Activated CD4-positive, alpha-beta T cell treated with anti-CD3 and anti-CD28 coated beads, Interleukin-2, amount 10 ng/mL, durations not matched to agents 7 days and 5 days (primary cell): ENCODE measurements at places on chromosomes 2 and 18.

- peaks cover 3% of the 10 kb centered on the region for H3K4me1 ChIP-seq
- H3K4me3 ChIP-seq: no peak overlapping the region
- DNase-seq: no peak
- no peaks in the 10 kb centered on the region for H3K36me3 ChIP-seq
These were observed 311.8 kb upstream of the STON1 start for GRCh38 chr2:48218169-48218568.

GRCh38 chr2:72933646-72934151 is 16.4 kb downstream of the EMX1 start:
- peaks cover 11% of the 10 kb centered on the region for H3K4me1 ChIP-seq
- peaks cover 7% of the 10 kb centered on the region for H3K27me3 ChIP-seq
- no peak overlapping the region for H3K4me3 ChIP-seq

GRCh38 chr2:195602687-195603086 is 54.3 kb upstream of the SLC39A10 start:
- H3K27ac ChIP-seq: no peak overlapping the region
- no peak for DNase-seq
- H3K27me3 ChIP-seq: no peaks in the 10 kb centered on the region
- H3K4me1 ChIP-seq: peaks cover 1% of the 10 kb centered on the region
- peaks cover 14% of the 10 kb centered on the region for H3K36me3 ChIP-seq

DNA sequence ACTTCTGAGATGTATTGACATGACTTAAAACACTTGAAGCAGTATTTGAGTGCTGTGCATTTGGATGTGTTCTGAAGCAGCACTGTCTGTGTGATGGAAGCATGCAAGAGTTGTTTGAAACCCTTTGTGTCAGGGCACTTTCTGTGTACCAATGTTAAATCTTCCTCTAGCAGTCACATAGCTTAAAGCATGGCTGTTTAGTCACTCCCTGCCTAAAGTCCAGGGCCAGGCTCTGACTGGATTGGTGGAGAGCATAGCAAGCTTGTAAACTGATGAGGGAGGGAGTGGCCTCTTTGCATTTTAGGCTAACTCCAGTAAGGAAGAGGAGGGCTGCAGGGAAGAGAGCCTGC is 73.5 kb downstream of the MYO1B start:
- peaks cover 18% of the 10 kb centered on the region for H3K4me1 ChIP-seq
- no peak overlapping the region for H3K4me3 ChIP-seq
- DNase-seq: no peak
- no peak overlapping the region for H3K27ac ChIP-seq

DNA sequence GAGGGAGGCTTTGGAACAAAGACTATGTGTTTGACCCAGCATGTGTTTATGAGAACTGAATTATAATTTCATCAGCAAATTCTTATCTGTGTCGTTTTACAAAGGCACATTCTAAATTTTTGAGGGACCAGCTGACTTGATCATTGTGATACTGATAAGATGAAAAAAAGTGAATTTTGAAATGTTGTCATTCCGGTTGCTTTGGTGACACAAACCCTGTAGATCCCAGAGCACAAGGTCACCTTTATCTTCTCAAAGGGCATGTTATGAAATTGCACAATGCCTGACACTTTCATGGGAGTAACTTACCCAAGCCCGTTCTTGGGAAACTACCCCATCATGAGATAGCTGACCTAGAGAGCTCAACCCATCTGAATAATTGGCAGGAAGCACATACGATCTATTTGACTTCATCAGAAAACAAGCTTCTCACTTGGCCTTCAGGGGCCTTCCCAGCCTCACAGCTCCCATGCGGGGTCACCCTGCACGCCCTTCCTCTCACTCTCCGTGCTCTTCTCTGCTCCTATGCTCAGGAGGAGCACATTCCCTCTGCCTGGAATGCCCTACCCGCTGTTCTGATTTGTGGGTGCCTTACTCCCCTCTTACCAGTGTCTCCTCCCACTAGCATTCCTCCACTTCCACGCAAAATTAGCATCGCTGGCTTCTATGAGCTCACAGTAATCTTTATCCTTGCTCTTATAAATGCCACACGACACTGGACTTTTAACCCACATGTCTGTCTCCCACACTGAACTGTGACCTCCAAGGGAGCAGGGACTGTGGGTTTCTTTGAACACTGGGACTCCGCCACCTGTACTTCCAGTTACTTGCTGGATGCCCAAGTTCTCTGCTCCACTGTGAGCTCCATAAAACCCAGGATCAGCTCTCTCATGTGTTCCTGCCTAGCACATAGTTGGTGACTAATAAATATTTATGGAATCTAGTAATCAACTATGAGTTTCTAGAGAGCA is 555.8 kb upstream of the ID2 start:
- H3K4me3 ChIP-seq: no peak overlapping the region
- H3K4me1 ChIP-seq: no peaks in the 10 kb centered on the region
- H3K27me3 ChIP-seq: no peaks in the 10 kb centered on the region
- DNase-seq: no peak

GRCh38 chr18:9244376-9244775 is 90.2 kb upstream of the TWSG1 start:
- H3K36me3 ChIP-seq: peaks cover 33% of the 10 kb centered on the region
- H3K27me3 ChIP-seq: no peaks in the 10 kb centered on the region
- DNase-seq: no peak
- H3K27ac ChIP-seq: no peak overlapping the region
- peaks cover 9% of the 10 kb centered on the region for H3K4me1 ChIP-seq
- H3K4me3 ChIP-seq: no peak overlapping the region

DNA sequence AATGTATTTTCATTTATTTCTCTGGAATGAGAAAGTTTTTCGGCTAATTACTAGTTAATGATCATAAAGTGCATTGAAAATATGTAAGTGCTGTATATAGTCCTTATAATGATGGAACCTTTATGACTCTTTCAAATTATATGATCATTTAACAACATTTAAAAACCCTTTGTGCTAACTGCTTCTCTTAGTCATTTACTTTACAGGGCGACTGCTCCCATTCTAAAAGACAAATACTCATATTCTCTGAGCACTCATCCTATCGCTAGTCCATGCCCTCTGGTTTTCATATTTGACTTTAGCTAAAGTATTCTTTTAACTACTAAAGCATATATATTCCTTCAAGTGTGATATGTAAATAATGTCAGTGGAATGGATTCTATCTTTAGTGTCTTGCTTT is 168.2 kb downstream of the CDH7 start:
- H3K4me1 ChIP-seq: no peaks in the 10 kb centered on the region
- H3K27ac ChIP-seq: no peak overlapping the region
- no peaks in the 10 kb centered on the region for H3K27me3 ChIP-seq
- no peak for DNase-seq
- no peaks in the 10 kb centered on the region for H3K36me3 ChIP-seq

GRCh38 chr2:127425540-127426490 is 7.6 kb downstream of the PROC start:
- no peak for DNase-seq
- H3K27me3 ChIP-seq: peaks cover 43% of the 10 kb centered on the region
- H3K27ac ChIP-seq: no peak overlapping the region
- H3K4me1 ChIP-seq: peaks cover 7% of the 10 kb centered on the region

- H3K27ac ChIP-seq: no peak overlapping the region
- peaks cover 16% of the 10 kb centered on the region for H3K4me1 ChIP-seq
- H3K27me3 ChIP-seq: peaks cover 31% of the 10 kb centered on the region
These were observed 66.6 kb downstream of the ADNP2 start for GRCh38 chr18:80175451-80176204.

DNA sequence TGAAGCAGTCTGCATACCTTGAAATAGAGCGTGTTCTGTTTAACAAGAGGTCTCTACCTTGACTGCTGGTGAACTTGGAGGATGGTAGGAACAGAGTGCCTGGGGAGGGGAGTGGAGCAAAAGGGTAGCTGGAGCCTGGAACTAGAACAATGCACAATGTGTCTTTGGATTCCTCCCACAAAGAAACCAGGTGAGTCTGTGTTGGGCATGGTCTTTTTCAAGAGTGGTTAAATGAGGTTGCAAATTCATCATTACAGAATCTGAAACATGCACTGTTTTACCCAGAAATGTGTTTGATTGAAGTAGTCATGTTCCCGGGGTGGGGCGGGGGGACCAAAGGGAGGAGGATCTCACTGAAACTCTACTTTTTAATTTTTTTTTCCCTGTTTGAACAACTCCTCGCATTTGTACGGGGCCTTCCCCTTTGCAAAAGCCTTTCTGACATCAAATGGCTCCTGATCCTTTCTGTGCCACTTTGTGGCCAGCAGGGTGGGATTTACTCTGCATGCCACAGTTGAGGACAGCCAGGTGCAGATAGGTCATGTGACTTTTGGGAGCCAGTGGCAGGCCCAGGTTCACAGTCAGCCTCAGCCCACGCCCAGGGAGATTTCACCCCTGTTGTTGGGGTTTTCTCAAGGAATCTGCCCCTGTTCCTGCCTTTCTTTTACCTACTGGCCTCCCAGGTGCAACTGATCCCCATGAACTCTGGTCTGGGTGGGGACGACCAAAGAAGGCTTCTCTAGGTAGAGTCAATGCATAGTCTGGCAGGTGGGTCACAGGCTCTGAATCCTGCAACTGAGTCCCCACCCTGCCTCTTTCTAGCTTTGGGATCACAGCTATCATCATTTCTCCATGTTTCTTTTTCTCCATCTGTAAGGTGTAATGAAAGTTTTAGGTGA is 28.2 kb downstream of the MYCN start:
- H3K4me1 ChIP-seq: peaks cover 39% of the 10 kb centered on the region
- H3K27me3 ChIP-seq: no peaks in the 10 kb centered on the region
- H3K4me3 ChIP-seq: no peak overlapping the region
- no peaks in the 10 kb centered on the region for H3K36me3 ChIP-seq

- no peak for DNase-seq
- no peak overlapping the region for H3K27ac ChIP-seq
- no peaks in the 10 kb centered on the region for H3K36me3 ChIP-seq
- peaks cover 9% of the 10 kb centered on the region for H3K27me3 ChIP-seq
- no peak overlapping the region for H3K4me3 ChIP-seq
These were observed 48.3 kb downstream of the ALPK2 start for GRCh38 chr18:58580623-58581022.

GRCh38 chr18:66083078-66083477 is 332.3 kb downstream of the CDH7 start:
- no peak for DNase-seq
- no peaks in the 10 kb centered on the region for H3K4me1 ChIP-seq
- H3K27me3 ChIP-seq: no peaks in the 10 kb centered on the region
- no peak overlapping the region for H3K4me3 ChIP-seq

DNA sequence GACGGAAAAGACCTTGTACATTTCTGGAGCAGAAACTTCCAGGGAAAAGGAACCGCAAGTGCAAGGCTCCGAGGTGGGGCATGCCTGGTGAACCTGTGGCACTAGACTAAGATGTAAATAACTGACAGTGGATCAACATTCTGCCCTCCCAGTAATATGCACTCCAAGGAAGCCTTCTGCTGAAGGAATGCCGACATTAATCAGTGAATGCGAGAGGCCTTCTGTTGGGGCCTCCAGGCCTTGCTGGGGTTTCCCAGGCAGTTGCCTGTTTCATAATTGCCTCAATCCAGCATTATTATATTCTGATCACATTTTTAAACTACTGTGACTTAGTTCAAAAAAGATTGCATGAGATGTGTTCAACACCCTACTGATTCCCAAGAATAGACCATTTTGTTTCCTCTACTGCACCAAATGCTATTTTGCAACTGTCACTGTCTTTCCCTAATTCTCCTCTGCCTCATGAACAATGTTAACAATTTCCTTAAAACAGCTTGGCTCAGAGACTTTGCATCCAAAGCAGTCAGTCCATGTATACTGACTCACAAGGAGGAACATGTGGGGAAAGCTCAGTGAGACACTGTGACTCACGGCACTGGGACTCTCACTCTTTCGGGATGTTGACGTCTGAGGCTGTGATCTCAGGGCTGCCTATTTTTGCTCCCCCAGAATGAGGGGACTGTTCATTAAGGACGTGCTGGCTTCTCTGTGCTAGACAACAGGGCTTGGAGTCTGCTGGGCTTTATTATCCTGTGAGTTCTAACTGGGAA is 10.5 kb upstream of the DSG2 start:
- H3K4me1 ChIP-seq: no peaks in the 10 kb centered on the region
- H3K27ac ChIP-seq: no peak overlapping the region
- H3K4me3 ChIP-seq: no peak overlapping the region
- H3K27me3 ChIP-seq: peaks cover 1% of the 10 kb centered on the region

- H3K4me3 ChIP-seq: no peak overlapping the region
- H3K27me3 ChIP-seq: no peaks in the 10 kb centered on the region
- no peak for DNase-seq
- peaks cover 5% of the 10 kb centered on the region for H3K36me3 ChIP-seq
- no peak overlapping the region for H3K27ac ChIP-seq
These were observed 52.5 kb downstream of the FAM117B start for GRCh38 chr2:202687276-202687675.

GRCh38 chr2:100193291-100193710 is 50.9 kb upstream of the AFF3 start:
- H3K4me1 ChIP-seq: no peaks in the 10 kb centered on the region
- H3K27me3 ChIP-seq: peaks cover 4% of the 10 kb centered on the region
- H3K36me3 ChIP-seq: no peaks in the 10 kb centered on the region
- DNase-seq: no peak

- H3K27ac ChIP-seq: no peak overlapping the region
- no peaks in the 10 kb centered on the region for H3K36me3 ChIP-seq
- H3K4me1 ChIP-seq: peaks cover 3% of the 10 kb centered on the region
These were observed 662.3 kb downstream of the IRS1 start for GRCh38 chr2:226137201-226137811.

DNA sequence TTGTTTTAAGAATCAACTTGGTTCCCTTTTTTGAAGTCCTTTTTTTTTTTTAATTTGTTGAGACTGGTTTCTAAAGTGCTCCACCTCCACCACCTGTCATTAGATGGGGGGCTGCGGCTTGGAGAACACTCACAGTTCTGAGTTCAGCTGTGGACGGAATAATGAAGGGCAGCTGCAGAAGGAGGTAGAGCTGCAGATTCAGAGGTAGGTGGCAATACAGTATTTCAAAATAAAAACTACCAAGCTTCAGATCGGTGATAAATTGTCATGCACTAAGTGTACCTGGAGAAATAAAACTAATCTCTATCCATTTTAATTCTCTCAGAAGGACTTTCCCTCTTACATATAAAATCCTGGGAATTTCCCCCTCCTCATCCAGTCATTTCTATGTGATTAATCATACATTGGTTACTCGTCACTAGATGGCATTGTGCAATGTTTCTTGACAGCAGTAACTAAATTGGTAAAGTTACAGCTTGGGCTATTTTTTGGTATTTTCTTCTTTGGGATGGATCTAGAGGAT is 81.1 kb upstream of the SLC39A10 start:
- no peaks in the 10 kb centered on the region for H3K27me3 ChIP-seq
- peaks cover 28% of the 10 kb centered on the region for H3K36me3 ChIP-seq
- peak overlapping the region; percentile 35 for H3K4me3 ChIP-seq

GRCh38 chr2:237139123-237139675 is 53.5 kb downstream of the COPS8 start:
- peaks cover 2% of the 10 kb centered on the region for H3K27me3 ChIP-seq
- H3K27ac ChIP-seq: no peak overlapping the region
- no peak for DNase-seq
- H3K4me3 ChIP-seq: no peak overlapping the region

DNA sequence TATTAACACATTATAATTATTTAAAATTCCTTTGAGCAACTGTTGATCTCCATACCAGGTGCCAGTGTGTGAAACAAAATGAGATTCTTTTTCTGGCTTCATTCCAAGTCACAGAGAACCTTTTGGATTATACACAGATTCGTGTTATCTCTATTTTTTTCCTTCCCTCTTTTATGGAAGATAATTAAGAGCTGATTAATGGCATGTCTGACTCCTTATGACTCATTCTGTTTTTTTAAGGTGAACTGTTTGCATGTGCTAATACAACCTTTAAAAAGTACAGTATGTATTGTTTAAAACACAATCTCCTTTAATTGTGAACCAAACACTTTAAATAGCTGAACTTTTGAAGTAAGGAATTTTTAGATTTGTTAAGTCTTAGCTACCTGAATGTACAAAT is 39.3 kb downstream of the PELI1 start:
- no peaks in the 10 kb centered on the region for H3K27me3 ChIP-seq
- peaks cover 44% of the 10 kb centered on the region for H3K4me1 ChIP-seq
- no peak overlapping the region for H3K27ac ChIP-seq
- peaks cover 62% of the 10 kb centered on the region for H3K36me3 ChIP-seq
